Daoy (cell line): ENCODE measurements at places on chromosomes 2 and 18.

- DNase-seq = peak; percentile 80
These were observed 861 bp downstream of the SLC39A10 start for GRCh38 chr2:195657634-195658540.

DNA sequence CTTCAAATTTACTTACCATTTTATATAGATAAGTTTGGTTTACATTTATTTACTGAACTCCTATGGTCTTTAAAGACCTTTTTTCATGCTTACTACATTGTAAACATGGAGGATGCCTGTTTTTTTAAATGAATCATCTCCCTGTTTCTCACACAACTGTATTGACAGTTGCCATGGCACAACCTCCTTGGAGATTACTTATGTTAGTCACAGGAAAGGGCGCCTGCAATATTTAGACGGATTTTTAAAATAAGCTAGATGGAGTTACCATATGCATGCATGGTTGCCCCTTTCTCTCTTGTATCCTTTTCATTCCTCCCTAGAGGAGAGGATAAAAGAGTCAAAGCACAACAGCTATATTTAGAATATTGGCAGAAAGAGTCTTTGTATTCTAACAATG lies 34.8 kb upstream of the CCDC102B start:
- peak; percentile 17 for DNase-seq

DNA sequence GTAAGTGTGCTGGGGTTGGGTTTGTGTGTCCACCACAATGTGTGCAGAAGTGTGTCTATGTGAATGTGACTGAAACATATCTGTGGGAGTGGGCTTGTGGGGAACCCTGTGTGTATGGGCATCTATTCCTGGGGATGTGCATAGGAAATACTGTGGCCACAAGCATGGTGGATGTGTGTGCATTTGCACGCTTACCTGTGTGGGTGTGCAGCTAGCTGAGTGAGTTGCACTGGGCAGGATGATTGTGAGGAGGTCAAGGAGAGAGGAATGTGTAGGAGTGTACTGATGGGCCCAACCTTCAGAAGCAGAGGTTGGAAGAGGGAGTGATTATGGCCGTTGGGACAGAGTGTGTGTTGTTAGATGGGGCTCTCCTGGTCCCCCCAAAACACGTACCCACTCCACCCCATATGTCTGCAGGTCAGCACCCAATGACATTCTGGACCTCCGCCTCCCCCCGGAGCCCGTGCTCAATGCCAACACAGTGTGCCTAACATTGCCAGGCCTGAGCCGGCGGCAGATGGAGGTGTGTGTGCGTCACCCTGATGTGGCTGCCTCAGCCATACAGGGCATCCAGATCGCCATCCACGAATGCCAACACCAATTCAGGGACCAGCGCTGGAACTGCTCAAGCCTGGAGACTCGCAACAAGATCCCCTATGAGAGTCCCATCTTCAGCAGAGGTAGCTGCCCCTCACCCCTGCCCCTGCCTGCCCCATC lies 1.2 kb downstream of the WNT10A start:
- no peak for DNase-seq

GRCh38 chr18:63180971-63181376 lies 138.6 kb downstream of the BCL2 start:
- DNase-seq = no peak

DNA sequence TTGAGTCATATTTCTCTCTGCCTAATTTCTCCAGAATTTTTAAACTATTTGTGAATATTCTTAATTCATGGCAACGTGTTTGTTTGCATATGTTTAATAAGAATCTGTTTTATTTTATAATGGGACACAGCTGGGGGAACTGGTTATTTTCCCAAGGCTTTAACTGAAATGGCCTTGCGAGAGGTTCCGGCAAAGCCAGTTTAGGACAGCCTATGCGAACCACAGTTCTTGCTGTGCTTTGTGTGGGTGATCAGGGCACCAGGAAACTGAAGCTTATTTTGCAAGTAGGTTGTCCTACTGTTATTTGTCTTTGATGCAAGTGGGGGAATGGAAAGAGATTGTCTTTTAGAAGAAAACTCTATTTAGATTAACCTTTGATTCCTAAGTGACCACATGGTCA lies 6.5 kb downstream of the ANKMY1 start:
- DNase-seq = no peak

GRCh38 chr18:6961331-6961730 lies 156.3 kb downstream of the LAMA1 start:
- DNase-seq = no peak

- no peak for DNase-seq
These were observed 147.9 kb downstream of the GALNT3 start for GRCh38 chr2:165645930-165646831.

GRCh38 chr18:8389391-8390340 lies 219.6 kb upstream of the RAB12 start:
- DNase-seq = peak; percentile 46

- DNase-seq = no peak
These were observed 135.9 kb downstream of the ZNF407 start for GRCh38 chr18:74733598-74733997.

DNA sequence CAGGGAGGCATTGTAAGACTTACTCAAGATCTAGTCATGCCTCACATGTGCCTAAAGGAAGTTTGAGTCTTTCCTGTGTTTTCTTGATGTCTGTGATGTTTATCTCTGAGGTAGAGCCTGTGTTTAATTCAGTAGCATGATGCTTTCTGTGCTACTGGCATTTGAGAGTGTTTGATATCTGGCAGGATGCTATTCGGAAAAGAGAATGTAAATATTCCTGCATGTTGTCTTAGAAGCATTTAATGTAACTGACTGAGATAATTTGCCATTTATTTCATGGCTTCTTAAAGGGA lies 58.8 kb downstream of the GREB1L start:
- DNase-seq = no peak

DNA sequence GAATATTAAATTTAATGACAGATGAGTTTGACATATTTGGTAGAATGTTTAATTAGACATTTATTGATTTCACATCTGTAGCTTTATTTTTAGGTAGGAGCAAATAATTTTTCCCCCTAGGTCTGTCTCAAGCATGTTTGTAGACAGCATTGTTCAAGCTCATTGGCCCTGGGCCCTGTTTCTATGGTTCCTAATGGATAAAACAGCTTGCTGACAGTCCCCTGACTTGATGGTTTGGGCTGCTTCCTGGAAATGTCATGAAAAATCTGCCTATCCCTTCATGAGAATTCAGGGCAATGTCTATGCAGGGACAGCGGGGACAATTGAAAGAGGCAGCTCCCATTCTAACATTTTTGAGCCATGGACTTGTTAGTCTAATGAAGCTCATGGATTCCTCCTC lies 14.6 kb upstream of the MEP1B start:
- no peak for DNase-seq

DNA sequence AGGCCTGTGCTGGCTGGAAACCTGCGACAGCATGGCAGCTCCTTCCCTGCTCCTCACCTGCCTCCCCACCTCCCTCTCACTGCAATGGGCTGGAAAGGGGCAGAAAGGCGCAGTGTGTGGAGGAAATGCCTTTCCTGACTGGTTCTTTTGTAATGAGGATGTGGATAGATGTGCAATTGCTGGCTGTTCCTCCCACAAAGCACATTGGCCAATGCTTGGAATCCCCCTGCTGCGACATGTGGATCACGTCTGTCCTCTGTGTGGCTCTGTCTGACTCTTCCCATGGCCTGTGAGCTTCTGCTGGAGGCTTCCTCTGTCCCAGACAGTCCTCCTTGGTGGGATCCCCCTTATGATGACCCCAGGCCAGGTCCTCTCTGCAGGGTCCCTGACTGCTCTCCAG lies 172.5 kb downstream of the NCK2 start:
- DNase-seq = no peak
